ENCODE measurements at places on chromosomes 5 and 9.

DNA sequence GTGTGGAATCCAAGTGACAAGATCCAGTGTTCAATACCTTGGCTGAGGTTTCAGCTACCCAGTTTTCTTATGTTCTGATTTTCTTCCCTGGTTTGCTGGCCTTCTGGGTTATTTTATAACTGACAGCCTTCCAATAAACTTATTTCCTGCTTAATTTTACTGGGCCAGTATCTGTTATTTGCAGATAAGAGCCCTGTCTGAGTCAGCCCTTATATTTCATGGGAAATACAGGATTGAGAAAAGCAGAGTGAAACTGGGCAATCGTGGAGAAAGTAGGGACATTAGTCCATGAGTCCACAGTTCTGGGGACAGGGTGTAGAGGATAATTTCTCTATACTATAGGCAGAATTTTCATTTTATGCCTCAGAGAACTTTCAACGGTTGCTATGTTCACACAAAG, 32.3 kb downstream of the TMEM167A start:
- DNase-seq: no peak

DNA sequence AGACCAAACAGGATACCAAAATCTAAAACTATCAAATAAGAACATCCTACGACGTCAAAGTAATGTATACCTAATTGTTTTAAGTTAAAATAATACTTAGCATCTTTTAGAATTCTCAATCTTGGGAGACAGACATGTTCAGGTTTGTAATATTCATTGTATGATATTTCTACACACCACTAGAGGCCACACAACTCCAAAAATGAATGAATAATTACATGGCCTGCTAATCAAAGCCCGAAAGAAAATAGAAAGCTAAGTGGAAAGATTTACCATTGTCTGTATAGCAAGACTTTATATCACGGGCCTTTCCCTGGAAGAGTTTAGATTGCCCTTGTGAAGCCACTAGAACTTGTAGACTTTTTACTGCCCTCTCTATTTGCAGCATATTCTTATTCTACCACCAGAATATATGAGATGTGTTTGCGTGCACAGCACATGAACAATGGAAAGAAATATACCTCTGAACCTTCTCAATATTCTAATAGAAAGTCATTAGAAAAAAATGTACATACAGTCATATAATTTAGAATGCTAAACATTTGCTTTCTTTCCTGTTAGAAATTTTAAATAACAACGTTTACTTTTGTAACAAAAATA, 380.1 kb upstream of the NUDT12 start:
- no peak for DNase-seq

DNA sequence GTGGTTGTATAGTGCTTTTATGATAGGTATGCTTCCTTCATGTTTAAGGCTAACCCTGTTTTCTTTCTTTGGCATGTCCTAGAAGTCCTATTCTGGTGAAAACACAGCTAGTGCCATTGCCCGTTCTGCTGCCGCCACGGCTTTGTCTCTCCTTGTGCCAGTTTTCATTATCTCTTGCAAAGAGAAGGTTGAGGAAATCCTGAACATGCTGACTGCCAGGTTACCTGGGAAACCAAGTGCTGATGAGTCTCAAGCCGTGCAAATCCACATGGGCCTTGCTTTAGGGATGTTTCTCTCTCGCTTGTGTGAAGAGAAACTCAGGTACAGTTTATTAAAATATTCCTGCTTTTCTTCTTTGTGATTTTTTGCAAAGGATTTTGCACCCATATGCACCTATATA, 102.2 kb downstream of the HACD4 start:
- no peak for DNase-seq

- no peak for DNase-seq
Measured at GRCh38 chr5:168822248-168822744, 243.1 kb upstream of the PANK3 start.

DNA sequence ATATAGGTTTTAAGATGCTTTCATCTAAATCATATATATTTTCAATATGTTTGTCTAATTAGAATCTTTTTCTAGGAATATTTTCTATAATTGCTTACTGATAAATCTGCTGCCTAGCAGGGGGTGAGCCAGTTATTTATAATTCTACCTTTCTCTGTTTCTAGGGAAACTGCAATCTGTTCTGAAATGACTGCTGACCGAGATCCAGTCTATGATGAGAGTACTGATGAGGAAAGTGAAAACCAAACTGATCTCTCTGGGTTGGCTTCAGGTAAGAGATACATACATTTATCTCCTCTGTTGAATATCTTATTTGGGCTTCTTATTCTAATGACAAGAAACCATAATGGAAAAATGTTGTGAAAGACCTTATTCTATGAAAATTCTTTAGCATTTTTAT, 127.3 kb downstream of the XRCC4 start:
- DNase-seq: no peak

DNA sequence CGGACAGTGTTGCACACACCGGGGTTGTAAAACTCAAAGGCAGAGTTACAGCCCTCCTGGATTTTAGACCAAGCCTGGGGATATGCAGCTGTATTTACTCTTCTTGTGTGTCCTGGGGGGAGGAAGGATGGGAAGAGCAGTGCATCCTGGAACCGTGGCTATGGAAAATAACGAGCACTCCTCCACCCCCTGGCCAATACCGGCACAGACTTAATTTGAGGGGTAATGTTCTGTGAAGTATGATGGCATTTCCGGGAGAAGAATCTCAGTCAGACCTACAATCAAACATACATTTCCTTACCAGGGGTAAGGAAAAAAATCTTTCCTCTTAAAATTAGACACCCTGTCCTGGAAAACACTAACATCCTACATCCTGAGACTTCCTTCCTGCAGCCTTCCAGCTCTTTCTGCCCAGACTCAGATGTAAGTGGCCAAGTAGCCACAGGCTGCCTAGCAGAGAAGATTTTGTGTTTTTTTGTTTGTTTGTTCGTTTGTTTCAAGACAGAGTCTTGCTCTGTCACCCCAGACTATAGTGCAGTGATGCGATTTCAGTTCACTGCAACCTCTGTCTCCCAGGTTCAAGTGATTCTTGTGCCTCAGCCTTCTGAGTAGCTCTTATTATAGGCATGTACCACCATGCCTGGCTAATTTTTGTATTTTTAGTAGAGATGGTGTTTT, 11.0 kb upstream of the ERMP1 start:
- DNase-seq: no peak

GRCh38 chr5:97434021-97434420, 251.0 kb upstream of the RIOK2 start:
- DNase-seq: no peak

DNA sequence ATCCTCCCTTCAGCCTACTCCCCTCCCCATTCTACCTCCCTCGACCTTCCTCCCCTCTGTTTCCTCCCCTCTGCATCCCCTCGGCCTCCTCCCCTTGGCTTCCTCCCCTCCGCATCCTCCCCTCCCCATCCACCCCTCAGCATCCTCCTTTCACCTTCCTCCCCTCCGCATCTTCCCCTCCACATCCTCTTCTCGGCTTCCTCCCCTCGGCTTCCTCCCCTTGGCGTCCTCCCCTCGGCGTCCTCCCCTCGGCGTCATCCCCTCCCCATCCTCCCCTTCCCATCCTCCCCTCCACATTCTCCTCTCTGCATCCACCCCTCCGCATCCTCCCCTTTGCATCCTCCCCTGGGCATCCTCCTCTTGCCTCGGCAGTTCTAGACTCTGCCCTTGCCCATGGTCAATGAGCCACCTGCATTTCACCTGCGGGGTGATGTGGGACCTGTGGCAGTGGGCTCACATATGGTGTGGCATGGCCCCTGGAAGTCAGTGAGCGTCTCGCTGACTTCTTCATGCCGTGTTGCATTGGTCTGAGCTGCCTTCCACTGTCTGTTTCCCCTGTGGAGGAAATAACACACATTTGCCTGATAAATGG, 113.0 kb downstream of the WNK2 start:
- DNase-seq: no peak

DNA sequence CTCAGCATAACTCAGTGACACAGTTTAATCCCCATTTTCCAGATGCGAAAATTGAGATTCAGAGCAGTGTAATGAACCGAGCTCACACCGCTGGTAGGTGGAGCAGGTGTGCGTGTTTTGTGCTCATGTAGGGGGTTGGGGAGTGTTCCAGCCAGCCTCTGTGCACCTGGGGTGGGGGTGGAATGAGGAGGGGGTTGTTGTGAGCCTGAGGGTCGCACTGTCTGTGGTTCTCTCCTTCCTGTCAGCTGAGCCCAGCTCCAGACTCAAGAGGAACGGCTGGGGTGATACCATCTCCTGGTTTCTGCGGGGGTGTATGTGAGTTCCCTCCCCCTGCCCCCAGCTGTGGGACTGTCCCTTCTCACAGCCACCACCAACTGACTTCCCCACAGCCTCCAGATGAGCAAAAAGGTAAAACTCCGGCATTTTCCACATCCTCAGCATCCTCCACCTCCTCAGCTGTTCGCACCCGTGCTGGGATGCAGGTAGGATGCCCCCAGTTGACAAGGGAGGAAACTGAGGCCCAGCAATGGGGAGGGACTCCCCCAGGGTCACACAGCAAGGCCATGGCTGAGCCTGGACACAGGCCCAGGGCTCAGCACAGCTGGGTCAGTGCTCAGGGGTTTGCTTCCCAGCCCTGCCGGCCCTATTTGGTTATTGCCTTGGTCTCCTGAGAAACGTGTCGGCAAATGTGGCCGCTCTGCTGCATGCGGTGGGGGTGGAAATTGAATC, 2.1 kb downstream of the SH2D3C start:
- peak; percentile 57 for DNase-seq

GRCh38 chr5:144422018-144422727, 251.5 kb downstream of the KCTD16 start:
- DNase-seq: no peak

- no peak for DNase-seq
Measured at GRCh38 chr5:112087222-112087621, 330.2 kb upstream of the NREP start.

DNA sequence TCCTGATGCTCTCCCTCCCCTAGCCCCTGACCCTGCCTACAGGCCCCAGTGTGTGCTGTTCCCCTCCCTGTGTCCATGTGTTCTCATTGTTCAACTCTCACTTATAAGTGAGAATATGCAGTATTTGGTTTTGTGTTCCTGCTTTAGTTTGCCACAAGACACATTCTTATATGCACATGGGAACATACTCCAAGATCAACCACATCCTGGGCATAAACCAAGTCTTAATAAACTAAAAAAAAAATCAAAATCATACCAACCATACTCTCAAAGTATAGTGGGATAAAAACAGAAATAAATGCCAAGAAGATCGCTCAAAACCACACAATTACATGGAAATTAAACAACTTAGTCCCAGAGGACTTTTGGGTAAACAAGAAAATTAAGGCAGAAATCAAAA, 11.2 kb upstream of the ZCCHC9 start:
- no peak for DNase-seq

GRCh38 chr9:91903126-91903911, 46.7 kb downstream of the ROR2 start:
- DNase-seq: no peak

DNA sequence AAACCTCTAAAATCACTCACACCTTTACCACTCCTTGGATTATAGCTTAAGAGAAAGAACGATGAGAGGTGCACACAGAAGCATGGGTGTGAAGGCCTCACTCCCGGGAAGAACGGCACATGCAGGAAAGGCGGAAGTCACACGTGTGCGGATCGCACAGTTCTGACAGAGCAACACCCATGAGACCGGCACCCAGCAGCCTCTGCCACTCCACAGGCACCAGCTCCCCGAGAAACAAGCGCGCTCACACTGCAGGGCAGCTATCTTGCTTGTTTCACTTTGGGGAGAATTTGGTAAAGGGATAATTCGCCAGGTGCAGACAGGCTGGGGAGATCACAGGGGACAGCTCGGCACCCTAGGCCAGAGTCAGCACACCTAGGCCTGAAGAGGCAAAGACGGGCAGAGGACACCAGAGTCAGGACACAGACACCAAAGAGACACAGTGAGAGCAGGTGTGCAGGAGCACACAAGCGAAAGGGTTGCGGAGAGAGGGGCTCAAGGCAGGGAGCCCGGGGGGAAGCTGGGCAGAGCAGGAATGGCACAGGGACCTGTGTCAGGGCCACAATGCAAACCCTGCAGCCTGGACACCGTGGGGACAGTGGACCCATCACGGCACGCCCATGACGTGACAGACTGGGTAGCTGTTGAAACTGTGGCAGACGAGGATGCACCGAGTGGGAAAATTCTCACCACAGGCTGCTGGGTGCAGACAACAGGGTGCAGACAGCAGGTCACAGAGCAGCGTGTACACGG, 81.7 kb downstream of the CAMSAP1 start:
- DNase-seq: no peak

DNA sequence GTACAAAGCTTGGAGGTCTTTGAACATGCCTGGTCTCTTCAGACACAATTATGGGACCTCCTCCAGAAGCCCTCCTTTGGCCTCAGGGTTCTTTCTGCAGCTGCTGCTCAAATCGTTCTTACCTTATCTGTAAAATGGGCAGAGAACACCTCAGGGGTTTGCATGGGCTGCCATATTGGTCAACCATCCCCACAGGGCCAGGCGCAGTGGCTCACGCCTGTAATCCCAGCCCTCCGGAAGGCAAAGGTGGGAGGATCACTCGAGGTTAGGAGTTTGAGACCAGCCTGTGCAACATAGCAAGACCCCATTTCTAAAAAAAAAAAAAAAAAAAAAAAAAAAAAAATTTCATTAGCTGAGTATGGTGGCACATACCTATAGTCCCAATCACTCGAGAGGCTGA, 29.1 kb upstream of the TCF7 start:
- no peak for DNase-seq

DNA sequence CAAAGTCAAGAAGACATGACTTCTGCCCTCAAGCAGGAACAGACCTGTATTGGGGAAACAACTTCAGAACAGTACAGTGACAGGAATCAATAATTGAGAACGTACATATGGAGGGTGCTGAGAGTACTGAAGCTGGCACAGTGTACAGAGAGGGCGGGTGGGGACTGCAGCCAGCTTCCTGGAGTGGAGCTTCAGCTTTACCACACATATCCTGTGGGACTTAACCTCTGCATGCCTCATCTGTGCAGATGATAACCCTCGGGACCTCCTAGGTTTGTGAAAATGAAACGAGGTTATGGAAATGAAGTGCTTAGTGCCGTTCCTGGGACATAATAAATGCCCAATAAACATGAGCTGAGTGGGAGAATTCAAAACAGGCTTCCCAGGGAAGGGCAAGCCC, 22.1 kb upstream of the RARS1 start:
- no peak for DNase-seq

DNA sequence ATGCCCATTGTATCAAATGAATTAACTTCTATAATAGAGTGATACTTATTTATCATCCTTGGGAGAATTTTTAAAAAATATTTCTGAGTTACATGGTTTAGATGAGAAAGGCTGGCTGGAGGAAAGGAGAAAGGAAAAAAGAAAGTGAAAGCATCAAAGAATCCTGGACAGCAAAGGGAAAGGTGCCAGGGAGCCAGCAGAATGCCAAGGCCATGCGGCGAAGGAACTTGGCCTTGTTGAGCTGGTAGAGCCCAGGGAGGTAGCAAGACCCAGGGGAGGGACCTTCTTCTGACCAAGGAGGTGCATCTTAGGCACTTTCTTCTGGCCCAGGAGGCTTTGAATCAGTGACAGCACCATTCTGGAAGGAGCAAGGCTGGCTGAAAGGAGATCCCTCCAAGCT, 240.5 kb downstream of the ENC1 start:
- DNase-seq: no peak

Data from activated CD8-positive, alpha-beta memory T cell treated with anti-CD3 and anti-CD28 coated beads for 4 hours (primary cell).